ENCODE measurements at places on chromosomes 5 and 9.

- no peak for DNase-seq
These were observed 71.5 kb upstream of the SAP30L start for GRCh38 chr5:154374264-154374663.

GRCh38 chr5:67202828-67203227 lies 6.2 kb upstream of the CD180 start:
- DNase-seq = no peak

DNA sequence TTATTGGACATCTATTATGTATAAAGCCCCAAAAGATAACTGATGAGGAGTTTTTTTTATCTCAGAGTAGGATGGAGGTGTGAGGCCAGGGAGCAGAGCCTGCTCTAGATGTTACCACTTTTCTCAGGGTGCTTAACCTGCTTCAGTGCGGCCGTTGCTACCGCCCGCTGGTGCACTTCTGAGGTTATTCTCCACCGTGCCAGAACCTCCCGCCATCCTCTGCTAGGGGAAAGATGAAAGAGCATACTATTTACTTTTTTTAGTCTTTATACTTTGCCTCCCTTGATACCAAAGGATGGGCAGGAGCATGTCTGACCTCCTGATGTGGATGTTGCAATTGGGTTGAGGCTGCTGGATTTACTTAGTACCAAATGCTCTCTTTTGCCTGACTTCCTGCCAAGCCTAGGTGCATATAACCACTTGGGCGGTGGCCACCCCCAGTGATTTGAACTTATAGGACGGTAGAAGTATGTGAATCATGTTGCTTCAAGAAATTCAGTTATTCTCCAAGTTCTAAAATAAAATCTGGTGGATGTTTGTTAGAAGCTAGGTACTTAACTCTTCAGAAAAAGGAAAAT lies 71.1 kb upstream of the HSPB3 start:
- DNase-seq = no peak

GRCh38 chr9:127059765-127060361 lies 62.6 kb downstream of the ANGPTL2 start:
- no peak for DNase-seq

- no peak for DNase-seq
These were observed 102.5 kb upstream of the IFNK start for GRCh38 chr9:27421577-27421976.

- DNase-seq = no peak
These were observed 1.5 kb downstream of the TNFAIP8 start for GRCh38 chr5:119357270-119357669.

GRCh38 chr5:172745838-172746237 lies 25.2 kb downstream of the DUSP1 start:
- no peak for DNase-seq

- DNase-seq = no peak
These were observed 42.7 kb downstream of the ST8SIA4 start for GRCh38 chr5:100860407-100860806.

- no peak for DNase-seq
These were observed at the start of gene AGXT2 for GRCh38 chr5:35047785-35048404. TSS of gene AGXT2 (minus strand) at chr5:35047949. CDS start at chr5:35047892, 57 bp downstream.

DNA sequence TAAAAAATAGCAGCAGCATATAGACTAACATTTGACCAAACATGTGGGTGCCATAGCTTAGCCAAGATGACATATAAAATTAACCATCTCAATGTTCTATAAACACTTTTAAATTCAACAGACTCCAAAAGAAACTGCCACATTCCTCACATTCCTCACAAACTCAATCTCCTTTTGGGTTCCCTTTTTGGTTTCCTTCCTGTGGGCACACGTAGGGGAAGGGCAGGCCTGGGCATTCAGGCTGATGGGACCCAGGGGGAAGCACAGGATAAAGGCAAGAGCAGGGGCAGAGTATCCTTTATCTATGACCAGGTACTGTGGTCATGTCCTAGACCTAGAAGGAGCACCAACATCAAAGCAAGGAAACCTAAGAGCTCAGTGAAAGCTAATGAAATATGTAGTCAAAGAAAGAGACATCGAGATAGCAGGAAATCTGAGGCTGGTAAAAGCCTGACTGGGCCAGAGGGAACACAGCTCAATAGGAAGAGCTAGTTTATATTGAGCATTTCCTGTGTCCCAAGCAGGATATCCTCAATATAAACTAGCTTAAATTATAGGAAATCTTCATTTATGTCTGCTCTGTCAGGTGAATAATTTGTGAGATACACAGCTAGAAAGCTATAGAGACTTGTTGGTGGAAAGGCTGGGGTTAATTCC lies 13.6 kb upstream of the ERAP1 start:
- no peak for DNase-seq
